Stimulated activated CD8-positive, alpha-beta memory T cell treated with anti-CD3 and anti-CD28 coated beads, Interleukin-12 subunit alpha, Interleukin-12 subunit beta, amount 100 ng/mL, for 1 hour (primary cell): ENCODE measurements at places on chromosomes 4 and X.

DNA sequence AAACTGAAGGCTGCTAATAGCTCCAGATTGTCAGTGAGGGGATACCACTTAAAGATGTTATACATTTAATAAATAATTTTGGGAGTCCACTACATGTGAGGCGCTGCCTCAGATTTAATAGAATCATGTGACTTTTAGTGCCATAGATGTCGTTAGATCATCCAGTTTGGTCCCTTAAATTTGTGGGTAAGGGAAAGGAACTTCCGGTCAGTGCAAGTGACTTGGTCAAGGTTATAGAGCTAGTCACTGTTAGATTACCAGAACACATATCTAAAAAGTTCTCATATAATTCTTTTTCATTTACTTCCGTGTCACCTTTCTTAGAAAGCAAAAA is 529 bp upstream of the UBA6 start:
- DNase-seq, result no peak

DNA sequence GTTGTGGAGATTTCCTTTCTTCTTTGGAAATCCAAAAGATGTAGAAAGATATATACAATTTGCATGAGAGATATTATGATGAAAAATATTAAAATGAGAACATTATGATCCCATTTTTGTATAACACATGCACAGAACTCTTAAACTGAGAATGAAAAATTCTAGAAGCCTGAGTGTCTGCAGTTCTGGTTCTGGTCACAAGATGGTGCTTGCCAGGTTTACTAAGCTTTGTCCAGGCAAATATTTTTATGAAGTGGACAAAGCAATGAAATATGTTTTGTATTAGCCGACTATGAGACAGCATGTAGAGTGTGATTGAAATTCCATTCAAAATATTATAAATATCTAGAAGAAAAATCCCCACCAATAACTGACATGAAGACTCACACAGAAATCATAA is 2.2 kb downstream of the PWWP3B start:
- DNase-seq, result no peak

- no peak for DNase-seq
Observed at GRCh38 chr4:167831855-167832254, 260.5 kb upstream of the ANXA10 start.

DNA sequence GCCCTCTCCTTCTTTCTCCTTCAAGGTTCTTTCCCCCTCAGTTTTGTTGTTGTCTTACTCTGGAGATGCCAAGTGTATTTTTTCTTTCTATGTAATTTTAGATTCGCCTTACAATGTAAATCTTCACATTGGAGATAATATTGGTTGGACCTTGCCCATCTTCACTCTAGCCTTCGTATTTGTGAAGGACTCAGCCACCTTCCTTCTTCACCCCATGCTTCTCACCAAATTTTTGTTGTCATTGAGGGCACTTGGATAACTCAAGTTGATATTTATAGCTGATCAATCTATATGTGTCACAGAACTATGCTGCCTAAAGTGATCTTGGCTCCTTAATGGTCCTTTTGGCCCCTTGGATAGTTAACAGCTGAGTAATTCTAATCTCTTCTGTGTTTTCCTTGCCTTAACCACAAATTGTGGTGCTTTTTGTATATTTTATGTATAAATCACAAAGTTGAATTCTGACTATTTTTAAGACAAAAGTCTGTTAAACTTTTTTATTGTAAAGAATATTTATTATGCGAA is 6.5 kb downstream of the SPRY1 start:
- DNase-seq, result no peak

- DNase-seq, result no peak
Observed at GRCh38 chrX:17214962-17215361, 160.0 kb upstream of the NHS start.
